ENCODE measurements at places on chromosomes 6 and 20.

GRCh38 chr6:108650781-108651180 is 90.1 kb downstream of the FOXO3 start:
- DNase-seq, result no peak

- DNase-seq, result peak; percentile 72
These were observed 119.5 kb upstream of the SGK1 start for GRCh38 chr6:134437376-134437775.

DNA sequence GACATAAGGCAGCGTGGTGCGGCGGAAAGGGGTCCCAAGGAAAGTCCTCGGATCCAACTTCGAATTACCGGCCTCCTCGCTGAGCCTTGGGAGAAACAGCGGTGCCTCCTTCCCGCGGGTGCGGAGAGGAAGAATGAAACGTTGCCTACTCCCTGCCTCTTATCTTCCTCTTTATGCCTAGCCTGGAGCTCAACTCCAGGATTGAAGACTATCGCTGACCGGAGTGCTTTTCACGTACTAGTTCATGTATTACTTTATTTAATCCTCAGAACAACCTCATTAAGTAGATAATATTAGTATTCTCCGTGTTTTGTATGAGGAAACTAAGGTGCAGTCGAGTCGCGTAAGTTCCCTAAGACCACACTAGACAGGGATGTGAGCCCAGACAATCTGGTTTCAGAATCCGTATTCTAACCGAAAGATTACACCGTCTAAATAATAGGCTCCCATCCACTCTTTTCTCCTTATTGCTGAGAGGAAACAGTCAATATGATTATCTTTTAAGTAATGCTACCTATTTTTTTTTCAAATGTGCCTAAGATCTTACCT is 793 bp upstream of the PDSS2 start:
- no peak for DNase-seq

DNA sequence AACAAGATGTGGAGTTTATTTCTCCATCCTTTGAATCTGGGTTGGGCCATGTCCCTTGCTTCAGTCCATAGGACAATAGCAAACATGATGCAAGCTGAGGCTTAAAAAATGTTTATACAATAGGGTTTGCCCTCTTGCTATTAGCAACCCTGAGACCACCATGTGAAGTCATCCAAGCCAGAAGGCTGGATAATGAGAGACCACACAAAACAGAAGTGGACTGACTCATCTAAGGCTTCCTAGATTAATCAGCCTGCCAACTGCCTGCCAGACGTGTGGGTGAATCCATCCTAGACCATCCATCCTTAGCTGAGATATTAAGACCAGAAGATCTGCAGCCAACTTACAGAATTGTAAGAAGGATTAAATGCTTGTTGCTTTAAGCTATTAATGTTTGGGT is 38.1 kb upstream of the ISM1 start:
- peak; percentile 73 for DNase-seq

DNA sequence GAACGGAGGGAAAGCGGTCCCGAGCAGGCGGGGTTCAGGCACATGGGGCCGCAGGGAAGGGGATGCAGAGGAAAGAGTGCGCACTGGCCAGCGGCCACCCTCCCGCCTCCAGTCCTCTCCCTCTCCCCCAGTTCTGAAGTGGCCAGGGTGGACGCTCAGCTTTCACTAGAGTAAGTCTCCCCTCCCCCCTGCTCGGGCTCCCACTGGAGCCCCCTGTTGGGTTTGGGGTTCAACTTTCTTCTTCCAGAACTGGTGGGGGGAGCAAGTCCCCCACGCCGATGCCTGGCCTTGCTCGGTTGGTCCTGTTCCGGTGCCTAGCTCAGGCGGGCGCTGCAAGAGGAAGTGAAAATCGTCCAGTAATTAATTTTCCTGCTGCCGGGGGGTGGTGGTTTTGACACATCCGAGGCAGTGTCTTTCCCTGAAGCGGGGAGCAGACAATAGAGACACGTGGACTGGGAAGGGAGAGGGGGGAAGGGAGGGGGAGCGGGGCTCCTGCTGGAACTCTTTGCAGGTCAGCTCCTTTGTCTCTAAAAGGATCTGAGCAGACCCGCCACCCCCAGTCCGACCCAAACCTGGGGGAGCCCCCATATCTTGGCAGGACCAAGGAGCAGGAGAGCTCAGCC is 824 bp upstream of the SCRT2 start:
- DNase-seq, result no peak

DNA sequence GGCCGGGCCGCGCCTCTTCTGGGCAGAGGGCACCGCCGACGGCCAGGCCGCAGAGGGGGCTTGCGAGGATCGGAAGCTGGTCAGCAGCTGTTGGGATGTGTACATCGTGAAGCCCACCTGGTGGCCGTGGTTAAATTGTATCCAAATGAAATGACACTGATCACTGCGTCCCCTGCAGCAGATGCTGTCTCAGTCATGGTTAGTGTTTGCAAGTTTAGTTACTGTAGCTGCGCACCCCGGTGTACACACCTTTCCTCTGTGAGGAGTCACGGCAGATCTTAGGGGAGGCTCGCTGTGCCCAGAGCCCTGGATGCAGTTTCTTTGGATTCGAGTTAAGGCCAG is 653 bp downstream of the NAA20 start:
- peak; percentile 31 for DNase-seq

GRCh38 chr6:119521251-119521650 is 171.7 kb upstream of the MAN1A1 start:
- no peak for DNase-seq
